ENCODE measurements at places on chromosomes 5 and 9. TPM values are rescaled to one million over a fixed set of nuclear protein-coding genes. Genes with fewer than 3 reads are reported as not detected.

Gene ANKRD34B
- not detected for total RNA-seq

Gene IPPK
- 7.1 TPM for total RNA-seq

DNA sequence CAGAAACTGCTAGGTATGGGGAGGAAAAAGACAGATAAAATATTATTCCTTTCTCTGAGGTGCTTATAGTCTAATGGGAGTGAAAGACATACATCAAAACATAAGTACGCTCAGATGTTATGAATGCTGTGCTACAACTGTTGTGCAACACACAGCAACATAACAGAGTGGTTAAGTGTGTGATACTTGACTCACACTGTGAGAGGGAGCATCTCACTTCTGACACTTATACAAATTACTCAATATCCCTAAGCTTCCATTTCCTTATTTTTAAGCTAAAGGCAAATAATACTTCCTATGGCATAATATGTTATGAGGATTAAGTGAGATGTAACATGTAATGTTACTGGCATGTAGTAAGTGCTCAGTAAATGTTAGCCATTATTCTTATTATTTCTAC, 110.6 kb upstream of the FER start:
- DNase-seq, result no peak

DNA sequence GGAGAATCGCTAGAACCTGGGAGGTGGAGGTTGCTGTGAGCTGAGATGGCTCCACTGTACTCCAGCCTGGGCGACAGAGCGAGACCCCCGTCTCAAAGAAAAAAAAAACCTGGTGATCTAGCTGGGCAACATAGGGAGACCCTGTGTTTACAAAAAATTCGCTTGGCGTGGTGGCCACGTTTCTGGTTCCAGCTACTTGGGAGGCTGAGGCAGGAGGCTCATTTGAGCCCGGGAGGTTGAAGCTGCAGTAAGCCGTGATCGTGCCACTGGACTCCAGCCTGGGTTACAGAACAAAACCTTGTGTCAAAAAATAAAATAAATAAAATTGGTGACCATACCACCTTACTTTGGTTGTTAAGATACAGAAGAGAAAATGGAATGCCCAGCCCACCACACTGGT, 1.8 kb upstream of the HNRNPAB start:
- DNase-seq, result no peak

GRCh38 chr5:1217596-1218206, 7.5 kb upstream of the SLC6A18 start:
- DNase-seq, result no peak

- DNase-seq, result no peak
These were observed 20.4 kb upstream of the RFK start for GRCh38 chr9:76414661-76415060.

- DNase-seq, result no peak
These were observed 170.0 kb downstream of the CCDC171 start for GRCh38 chr9:15722888-15723287.

- DNase-seq, result no peak
These were observed 16.1 kb downstream of the RAI14 start for GRCh38 chr5:34672196-34672595.

DNA sequence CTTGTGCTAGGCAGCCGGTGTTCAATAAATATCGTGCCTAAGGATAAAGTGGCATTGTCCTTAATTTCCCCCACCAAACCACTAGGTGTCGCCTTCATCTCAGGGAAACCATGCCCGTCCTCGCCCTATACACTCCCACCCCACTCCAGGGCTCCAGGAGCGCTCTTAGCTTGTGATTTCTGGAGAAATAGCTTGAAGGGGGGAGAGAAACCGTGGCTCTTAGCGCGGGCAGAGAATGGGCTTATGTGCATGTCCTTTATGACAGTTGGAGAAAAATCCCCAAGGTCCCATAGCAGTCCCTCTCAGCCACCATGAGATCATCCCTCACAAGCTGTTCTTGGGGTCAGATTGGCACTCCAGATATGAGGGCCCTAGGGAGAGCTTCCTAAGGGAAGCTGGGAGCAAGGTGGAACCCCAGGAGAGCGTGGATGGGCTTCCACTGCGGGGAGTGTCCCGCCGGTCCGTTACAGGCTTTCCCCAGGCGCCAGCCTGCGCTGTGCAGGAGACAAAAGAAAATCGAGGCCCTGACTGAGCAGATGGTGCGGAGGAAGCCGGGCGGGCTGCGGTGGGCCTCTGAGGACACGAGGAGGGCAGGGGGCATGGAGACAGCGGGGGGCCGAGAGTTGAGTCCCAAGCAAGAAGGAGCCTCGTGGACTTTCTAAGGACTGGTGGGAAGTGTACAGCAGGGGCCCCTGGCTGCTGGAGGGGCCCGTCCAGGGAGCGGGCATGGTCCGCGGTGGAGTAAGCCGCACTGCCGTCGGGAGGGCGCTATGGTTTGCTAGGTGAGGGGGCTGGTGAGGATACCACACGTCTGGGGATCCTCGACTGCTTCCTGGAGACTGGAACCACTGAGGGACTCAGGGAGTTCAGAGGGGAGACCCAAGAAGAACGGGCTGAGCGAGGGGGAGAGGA, 750 bp upstream of the NPR2 start:
- peak; percentile 62 for DNase-seq

GRCh38 chr5:42991404-42992087, 48.6 kb downstream of the ANXA2R start:
- DNase-seq, result peak; percentile 24

GRCh38 chr5:163571744-163572143, 66.3 kb downstream of the MAT2B start:
- no peak for DNase-seq
